ENCODE measurements at places on chromosomes 4 and X.

DNA sequence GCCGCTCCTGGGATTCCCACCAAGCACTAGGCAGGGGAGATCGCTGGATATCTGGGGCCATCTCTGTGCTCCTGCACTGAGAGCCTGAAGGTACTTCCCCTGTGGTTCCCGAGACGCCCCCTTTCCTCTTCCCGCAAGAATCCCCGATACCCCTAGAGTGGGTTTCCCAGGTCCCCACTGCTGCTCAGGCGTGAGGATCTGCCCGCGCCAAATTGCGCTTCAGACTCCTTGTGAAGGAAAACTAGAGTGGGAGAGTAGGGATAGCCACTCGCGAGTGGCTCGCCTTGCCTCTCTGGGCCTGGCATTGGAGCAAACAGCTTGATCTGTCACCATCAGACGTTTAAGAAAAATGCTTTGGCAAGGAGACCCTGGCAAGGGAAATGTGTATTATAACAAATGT, 1.5 kb downstream of the IL1RAPL2 start:
- DNase-seq, result no peak

DNA sequence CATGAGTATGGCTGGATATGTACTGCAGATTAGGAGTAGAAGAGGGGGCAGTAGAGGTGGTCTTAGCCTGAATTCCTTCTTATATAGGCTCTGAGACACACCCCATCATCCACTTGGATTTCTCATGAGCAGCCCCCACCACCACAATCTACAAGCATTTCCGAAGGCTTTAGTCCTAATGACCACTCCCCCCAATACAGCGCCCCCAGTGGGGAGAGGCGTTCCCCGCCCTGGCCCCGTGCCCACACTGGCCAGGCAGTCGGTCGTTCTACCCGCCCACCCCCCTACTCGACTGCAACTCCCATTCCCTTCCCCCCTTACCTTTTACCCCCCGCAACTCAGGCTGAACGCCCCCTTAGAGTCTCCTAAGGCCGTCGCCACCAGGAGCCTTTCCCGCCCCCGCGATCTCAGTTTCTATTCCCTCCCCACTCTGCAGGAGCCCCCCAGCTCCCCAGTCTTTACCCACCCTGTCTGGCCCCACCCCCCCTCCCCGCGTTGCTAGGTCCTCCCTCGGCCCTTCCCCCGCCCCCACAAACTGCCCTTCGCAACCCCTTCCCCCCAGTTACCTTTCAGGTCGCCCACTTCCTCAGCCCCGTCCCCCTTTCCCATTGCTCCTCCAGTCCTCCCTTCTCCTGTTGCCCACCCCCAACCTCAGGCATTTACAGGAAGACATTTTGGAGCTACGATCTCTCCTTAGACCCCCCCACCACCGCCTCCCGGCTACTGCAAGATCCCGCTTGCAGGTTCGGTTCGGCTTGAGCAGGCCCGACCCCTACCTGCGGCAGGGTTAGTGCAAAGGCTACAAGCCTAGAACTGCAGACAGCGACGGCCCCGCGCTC, 468 bp downstream of the ZMYM3 start:
- peak; percentile 55 for DNase-seq

- no peak for DNase-seq
Measured at GRCh38 chr4:152185786-152186550, 349.9 kb downstream of the FBXW7 start.

DNA sequence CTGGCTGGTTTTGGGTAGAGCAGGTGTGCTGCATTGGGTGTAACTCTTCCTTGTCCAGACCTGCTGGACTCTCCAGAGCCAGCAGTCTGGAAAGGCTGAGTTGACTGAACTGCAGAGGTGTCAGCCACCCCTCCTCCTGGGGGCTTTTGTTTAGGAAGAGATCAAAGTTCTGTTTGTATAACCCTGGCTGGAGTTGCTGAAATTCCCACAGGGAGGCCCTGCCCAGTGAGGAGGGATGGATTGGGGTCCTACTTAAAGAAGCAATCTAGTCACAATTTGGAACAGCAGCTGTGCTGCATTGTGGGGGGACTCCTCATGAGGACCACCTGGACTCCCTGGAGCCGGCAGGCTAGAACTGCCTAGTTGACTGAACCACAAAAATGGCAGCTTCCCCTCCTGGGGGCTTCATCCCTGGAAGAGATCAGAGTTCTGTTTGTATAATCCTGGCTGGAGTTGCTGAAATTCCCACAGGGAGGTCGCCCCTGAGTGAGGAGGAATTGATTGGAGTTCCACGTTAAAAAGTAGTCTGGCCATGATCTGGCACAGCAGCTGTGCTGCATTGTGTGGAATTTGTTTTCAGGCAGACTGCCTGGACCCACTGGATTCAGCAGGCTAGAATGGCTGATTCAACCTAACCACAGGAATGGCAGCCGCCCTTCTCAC, 264.9 kb upstream of the ZC4H2 start:
- no peak for DNase-seq

- no peak for DNase-seq
Measured at GRCh38 chrX:13051167-13051528, 6.7 kb upstream of the FAM9C start.

- no peak for DNase-seq
Measured at GRCh38 chr4:120088507-120088906, 21.9 kb upstream of the MAD2L1 start.

DNA sequence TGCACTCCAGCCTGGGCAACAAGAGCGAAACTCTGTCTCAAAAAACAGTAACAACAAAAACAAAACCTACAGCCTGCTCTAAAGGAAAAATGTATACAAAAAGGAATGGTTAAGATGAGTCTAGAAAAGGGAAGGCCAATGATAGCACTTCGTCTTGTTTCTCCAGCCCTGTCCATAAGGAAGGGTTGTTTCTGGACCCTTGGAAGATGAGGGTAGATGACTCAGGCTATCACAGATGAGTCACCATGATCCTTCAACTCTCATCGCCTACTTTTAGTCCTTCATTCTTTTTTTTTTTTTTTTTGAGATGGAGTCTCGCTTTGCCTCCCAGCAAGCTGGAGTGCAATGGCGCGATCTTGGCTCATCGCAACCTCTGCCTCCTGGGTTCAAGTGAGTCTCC, 8.8 kb downstream of the PLA2G12A start:
- no peak for DNase-seq

GRCh38 chr4:150382028-150382427, 199.9 kb upstream of the MAB21L2 start:
- DNase-seq, result no peak
